ENCODE measurements at places on chromosomes 12 and 14.

- no peak for DNase-seq
Observed at GRCh38 chr12:52805739-52806138, 8.2 kb downstream of the KRT4 start.

GRCh38 chr12:65755596-65755978 lies 68.7 kb upstream of the HMGA2 start:
- no peak for DNase-seq

DNA sequence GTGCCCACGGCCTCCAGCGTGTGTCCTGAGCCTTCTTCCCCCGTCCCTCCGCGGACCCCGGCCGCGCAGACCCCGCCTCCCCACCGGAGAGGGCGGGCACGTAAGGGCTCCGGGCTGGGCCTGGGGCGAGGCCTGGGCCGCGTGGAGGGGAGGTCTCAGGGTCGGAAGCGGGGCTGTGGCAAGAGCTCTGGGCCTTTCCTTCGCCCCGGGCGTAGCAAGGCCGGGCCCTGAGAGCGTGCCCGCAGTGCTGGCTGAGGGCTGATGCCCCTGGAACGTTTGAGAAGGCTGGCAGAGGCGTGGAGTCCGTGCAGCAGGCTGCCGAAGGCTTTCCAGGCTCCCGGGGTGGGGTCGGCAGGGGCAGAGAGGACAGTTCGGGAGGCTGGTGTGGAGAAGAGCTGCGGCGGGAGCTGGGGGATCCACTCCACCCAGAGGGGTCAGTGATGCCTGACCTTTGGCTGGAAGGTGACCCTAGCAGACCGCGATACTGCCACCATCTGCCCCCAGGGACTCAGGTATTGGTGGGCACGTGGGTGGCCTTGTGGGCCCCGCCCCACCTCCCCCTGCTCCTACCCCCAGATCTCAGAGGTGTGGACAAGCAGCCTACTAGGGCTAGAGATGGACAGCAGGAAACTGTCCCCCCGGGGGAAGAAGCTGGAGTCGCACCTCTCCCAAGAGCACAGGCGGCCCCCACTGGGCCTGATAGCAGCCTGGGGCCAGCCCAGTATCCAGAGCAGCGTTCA lies 558 bp downstream of the TEX22 start:
- peak; percentile 59 for DNase-seq

- DNase-seq, result no peak
Observed at GRCh38 chr12:99600388-99600787, 47.2 kb upstream of the GARIN6 start.

GRCh38 chr12:124109760-124110159 lies 136.7 kb downstream of the ZNF664 start:
- peak; percentile 52 for DNase-seq

DNA sequence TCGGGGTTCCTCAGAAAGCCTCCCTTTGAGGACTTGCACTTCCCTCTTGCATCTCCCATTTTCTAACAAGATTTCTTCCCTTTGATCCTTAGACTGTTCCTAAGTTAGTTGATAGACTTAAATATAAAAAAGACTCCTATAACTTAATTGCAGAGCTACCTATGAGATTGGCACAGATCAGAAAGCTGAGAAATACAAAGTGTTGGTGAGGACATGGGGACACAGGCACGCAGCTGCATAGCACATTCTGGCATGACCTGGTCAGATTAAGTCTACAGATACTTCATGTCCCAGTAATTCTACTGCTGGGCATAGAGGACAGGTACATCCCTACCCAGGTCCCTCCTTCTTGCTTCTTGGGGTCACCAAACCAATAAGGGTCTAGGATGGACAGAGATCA lies 141.7 kb upstream of the LHX5 start:
- DNase-seq, result no peak

DNA sequence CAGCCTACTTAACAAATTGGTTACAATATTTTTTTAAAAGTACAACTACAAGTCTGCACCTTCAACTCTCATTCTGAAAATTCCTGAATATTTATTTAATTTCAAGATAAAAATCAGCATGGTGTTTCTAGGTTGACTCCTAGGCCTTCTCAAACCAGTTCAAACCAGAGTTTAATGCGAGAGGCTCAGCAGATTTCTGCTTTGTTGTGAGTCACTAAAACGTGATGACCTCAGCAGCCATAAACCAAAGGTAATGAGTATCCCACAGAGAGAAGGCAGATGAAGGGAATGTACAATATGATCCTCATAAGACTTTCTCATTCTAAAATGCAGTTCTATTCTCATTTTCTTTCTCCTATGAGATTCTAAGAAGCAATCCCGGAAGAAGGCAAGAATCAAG lies 1.5 kb downstream of the PRDM4 start:
- peak; percentile 69 for DNase-seq

DNA sequence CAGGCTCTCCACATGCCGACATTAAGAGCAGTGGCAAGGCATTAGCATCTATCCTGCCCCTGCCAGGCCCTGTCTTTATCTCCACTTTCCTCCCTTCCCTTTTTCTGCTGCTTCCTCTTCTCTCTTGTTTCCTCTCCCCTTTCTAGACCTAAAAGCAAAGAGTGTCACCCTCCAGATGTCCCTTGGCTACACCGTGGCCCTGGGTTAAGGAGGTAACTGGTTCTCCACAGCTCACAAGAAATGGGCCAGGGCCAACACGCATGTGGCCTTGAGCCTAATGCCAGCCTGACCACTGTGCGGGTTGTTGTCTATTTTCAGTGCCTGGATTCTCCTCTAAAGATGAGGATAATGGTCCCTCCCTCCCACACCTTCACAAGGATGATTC lies 41.7 kb upstream of the DDX11 start:
- DNase-seq, result no peak

DNA sequence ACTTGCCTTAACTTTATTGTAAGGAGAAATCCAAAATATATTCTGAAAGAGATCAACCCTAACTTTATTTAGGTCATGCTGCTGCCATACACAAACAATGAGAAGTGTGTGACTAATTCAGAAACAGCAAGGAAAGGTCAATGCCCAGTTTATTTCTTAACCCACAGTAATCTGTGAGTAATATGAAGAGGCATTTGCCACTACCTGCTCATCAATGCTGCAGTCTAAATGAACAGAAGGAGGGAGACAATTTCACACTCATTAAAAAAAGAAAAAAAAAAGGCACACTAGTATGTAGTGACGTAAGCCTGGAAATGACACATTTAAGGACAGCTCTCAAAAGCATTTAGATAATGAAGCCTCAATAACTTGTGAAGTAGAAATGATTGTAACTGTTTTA lies 90.5 kb upstream of the FOXN3 start:
- DNase-seq, result no peak

DNA sequence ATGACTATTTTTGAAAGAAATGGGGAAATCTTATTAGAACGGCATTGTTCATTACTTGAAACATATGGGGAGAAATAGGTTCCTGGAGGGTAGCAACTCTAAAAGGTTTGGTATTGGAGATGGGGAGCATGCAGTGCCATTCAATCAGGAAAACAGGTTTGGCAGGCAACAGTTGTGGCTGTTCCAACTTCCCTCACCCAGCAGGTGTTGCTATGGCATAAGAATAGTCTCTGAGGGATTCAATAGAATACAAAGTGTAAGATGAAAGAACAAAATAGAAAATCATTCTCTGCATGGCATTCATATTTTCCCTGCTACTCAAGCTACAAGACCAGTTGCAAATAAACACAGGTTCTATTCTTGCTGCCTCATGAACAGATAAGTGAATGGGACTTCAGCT lies 393.3 kb upstream of the RPL10L start:
- peak; percentile 2 for DNase-seq

GRCh38 chr12:112413855-112414625 lies 4.6 kb upstream of the RPL6 start:
- no peak for DNase-seq

GRCh38 chr12:47785036-47785886 lies 12.2 kb downstream of the SLC48A1 start:
- no peak for DNase-seq

- no peak for DNase-seq
Observed at GRCh38 chr14:62118461-62118860, 356.2 kb downstream of the SNAPC1 start.

DNA sequence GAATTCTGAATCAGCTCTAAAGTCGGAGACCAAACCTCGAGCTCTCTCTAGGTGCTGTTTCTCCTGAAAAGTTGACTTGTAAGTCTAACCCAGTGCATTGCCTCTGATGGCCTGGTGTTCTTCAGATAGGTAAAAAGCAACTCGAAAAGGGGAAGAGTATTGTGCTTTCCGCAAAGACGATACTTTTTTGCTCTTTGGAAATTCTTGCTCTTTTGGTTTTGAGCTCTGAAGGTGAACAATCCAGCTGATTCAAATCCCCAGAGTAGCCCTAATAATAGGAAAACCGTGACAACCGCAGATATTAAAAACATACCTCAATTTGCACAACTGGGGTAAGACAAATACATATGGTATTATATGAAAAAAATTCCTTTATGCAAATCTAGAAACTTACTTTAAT lies 447.4 kb downstream of the RAD51B start:
- no peak for DNase-seq

GRCh38 chr14:76329154-76329928 lies 46.6 kb upstream of the ESRRB start:
- no peak for DNase-seq

DNA sequence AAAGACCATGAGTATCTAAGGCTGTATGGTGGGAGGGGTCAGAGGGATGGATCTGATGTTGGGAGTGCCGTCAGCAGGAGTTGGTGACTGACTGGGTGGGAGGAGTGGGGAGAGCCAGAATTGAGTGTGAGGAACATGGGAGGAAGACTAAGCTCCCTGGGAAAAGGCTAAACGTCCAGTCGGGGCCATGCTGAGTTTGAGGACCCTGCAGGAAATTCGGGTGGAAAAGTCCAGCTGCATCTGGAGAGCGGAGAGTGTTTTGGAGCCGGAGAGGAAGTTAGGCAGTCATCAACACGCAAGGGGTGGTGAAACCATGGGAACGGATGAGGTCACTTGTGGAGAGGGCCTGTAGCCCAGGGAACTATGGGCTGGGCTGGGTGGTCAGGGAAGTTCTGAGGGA lies 60.9 kb downstream of the ELK3 start:
- no peak for DNase-seq

- DNase-seq, result no peak
Observed at GRCh38 chr12:16833376-16834015, 227.5 kb upstream of the LMO3 start.

DNA sequence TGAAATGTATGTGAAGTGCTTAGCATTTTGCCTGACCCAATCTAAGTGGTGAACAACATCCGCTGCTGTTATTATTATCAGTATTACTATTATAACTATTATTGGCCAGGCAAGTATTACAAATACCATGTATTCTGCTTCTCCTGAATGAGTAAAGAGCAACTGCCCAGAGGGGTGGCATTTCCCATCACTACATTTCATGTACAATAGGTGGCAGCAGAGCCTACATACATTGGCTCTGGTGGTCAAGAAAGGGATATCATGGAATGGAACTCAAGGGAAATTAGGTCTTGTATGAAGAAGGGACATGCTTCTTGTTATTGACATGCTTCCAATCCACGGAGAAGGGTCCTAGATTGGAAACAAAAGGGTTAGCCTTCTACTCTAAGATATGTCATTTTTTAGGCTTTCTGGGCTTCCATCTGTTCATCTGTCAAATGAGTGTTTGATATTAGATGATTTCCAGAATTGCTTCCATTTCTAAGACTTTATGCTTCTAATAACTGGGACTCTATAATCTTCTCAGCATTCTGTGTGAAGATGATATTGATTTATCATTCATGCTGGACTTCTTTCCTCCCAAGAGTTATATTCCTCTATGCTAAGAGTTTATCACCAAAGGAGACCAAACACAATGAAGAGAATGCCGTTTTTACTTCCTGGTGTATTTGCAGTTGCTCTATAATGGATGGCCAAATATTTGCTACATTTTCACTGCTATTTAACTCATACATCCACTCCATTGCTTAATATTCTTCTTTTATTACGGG lies 239.1 kb downstream of the SSPN start:
- peak; percentile 67 for DNase-seq

GRCh38 chr12:121766290-121767039 lies 27.0 kb downstream of the RHOF start:
- no peak for DNase-seq

DNA sequence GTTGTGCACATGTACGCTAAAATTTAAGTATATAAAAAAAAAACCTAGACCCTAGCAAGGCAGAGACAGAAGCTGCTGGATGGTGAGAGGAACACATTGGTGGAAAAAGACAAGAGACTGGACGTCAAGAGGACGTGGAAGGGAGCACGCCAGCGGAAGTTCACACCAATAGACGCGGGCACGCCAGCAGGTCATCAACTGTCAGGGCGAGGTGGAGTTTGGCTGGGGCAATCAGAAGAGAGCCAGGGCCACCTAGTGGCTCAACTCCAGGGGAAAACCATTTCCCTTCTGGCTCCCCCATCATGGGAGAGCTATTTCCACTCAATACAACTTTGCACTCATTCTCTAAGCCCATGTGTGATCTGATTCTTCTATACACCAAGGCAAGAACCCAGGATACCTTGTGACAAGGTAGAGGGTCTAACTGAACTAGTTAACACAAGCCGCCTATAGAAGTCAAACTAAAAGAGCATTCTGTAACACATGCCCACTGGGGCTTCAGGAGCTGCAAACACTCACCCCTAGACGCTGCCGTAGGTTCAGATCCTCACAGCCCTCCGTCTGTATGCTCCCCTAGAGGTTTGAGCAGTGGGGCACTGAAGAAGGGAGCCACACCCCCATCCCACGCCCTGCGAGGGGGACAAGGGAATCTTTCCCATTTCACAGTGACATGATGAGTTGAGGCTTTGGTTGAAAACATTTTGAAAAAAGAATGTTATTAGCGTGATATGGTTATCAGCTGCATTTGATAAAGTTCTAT lies 702.7 kb downstream of the TMTC2 start:
- DNase-seq, result peak; percentile 24

GRCh38 chr14:77032491-77032843 lies 4.0 kb upstream of the IRF2BPL start:
- DNase-seq, result no peak

- no peak for DNase-seq
Observed at GRCh38 chr14:26974965-26975364, 377.1 kb upstream of the NOVA1 start.

GRCh38 chr12:126481688-126482087 lies 1416.5 kb downstream of the AACS start:
- DNase-seq, result no peak

GRCh38 chr12:76311796-76312195 lies 36.4 kb downstream of the BBS10 start:
- DNase-seq, result no peak

DNA sequence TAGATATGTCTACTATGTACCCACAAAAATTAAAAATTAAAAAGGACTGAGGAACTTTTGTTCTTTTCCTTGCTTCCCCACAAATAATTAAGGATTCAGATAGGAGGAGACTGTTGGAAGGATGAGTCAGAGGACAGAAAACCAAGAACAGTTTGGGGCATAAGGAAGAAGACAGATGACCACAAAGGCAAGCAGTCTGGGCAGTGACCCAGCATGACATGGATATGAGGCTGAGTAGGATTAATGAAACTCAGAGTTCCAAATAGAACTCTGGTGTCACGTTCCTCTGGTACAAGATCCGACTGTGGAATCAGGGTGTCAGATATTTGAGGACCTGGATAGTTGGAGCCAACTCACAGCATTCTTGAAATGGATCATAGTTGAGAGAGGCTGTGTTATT lies 89.3 kb upstream of the SLC38A4 start:
- DNase-seq, result no peak

All from HEK293T (cell line).